ENCODE measurements at places on chromosomes 5 and 9. TPM values are rescaled to one million over a fixed set of nuclear protein-coding genes. Genes with fewer than 3 reads are reported as not detected.
A peak's percentile ranks its signal among the peaks of the same experiment; 100 is the strongest.

DNA sequence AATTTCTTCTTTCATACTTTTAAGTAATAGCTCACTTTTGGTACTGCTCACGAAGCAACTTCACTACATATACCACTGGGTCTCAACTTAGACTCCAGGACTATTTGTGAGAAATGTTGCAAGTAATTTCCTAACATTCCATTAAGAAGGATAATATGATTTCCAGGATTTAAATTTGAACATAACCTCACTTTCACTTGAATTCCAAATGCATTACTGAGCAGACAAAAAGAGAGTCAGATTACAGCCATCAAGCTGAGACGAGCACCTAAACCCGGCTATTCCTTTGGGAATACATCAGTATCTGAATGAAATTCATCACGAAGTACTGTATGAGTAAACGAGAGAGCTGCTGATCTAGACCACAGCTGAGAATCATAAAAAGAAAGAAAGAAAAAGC, 47.3 kb downstream of the LIFR start:
- no peak for DNase-seq

DNA sequence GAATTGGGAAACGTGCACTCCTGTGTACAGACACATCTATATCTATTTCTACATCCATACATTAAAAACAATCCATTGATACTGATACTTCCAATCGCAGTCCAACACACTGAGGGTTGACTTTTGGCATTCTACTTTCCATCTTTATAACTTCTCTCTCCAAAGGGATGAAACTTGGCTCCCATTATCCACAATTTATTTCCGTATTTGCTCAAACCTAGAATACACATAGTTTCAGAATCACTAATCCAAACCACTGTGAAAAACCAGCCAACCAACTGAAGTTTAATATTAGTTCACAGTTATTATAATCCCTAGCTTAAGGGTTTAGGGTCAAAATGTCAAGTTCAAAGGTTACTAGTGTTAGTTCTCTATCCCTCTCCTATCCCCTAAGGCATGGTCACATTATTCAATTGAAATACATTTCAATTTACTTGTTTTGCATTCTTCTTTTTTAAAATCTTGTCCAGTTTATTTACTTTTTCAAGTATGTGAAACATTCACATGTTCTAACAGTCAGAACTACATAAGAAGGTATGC, 156.5 kb downstream of the MED27 start:
- no peak for DNase-seq

DNA sequence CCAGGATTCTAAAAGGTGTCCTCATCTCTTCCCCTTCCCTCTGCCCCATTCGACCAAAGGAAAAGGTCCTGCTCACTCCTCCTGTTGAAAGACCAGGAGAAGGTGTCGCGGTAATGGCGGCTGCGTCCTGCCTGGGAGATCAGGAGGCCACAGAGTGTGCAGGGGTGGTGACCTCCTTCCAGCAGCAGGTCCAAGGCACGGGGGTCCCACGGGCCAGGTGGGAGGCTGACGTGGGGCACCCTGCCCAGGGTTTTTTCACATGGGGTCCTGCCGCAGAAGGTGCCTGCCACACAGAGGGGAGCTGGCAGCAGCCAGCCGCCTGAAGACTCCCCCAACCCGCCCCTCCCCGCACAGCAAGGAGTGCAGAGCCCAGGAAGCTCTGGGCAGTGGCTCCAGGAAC, 22.2 kb upstream of the ADAMTS2 start:
- no peak for DNase-seq

DNA sequence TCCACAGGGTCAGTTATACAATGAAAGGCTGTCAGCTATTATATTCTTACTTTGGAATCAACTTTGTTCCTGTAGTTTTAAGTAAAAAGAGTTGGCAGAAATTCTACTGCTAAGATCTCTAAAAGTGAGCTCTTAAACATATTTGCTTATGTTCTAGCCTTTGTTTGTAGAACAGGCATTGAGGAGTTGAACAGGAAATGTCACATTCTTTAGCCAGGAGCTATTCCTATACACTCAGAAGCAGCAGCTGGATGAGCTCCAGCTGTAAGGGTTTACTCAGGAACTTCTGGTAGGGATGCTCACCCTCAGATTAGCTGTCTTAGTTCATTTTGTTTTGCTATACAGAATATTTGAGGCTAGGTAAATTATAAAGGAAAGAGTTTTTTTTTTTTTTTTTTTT, 22.4 kb upstream of the SPINK14 start:
- peak; percentile 33 for DNase-seq

DNA sequence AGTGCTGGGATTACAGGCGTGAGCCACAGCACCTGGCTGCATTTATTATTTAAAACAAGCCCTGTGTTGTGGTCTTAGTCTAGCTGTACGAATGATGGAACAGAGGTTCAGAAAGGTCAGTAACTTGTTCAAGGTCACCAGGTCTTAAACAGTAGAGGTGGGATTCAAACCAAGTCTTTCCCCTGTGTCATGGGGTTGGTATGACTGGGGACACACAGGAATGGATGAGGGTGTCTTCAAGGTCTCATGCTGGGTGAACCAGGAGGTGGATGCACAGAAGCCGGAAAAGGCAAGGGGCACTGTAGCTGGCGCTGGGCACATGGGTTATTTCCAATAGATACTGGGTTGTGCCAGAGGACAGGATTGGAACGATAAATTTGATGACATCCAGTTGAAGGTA, 32.2 kb upstream of the TJP2 start:
- no peak for DNase-seq

DNA sequence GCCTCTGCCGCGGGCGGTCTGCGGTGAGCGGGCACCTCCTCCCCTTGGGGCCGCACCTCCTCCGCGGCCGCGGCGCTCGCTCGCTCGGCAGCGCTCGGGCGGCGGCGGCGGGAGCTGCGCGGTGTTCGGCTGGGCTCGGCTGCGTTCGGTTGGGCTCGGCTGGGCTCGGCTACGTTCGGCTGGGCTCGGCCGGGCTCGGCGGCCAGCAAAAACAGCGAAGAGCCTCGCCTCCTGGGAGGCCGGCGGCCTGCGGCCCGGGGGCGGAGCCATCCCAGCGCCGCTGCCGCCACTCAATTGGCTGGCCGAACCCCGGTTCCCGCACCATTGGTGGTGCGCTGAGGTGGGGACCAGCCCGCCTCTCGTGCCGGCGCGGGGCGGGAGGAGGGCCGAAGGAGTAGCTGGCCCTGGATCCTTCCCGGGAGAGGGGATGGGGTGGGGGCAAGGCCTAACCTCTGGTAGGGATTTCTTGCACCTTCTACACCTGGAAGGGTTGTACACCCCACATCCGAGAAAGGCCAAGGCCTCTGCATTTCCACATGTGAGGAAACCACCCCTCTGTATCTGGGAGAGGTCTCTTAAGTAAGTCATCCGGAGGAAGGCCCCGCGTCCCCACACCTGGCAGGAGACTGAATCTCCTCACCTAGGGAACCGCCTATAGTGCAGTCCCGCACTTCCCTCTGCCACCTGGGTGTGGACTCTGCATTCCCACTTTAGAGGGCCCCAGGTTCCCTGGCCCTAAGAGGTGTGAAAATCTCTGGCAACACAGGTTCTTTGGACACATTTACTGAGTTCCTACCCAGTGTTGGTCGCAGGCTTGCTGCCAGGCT, at the start of gene ENHO:
TSS of gene ENHO (minus strand) at position 20 of the 827 bp plus-strand sequence. CDS start 1,295 bp downstream, outside the sequence.
- DNase-seq, result peak; percentile 54

DNA sequence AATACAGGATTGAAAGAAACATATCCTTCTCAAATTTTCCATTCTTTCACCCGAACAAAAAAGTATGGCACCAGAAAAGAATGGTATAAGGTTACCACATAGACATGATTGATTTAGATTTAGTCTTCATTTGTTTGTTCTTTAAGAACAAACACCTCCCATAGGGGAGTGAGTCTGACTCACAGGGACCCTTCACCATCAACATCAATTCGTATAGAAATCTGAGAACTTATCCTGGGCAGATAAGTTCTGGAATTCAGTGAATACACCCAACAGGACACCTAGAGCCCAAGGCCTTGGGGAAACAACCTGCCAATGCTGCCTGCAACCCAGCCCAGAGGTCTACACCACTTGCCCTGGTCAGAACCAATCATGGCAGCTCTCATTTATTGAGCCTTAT, 46.2 kb downstream of the LHFPL2 start:
- DNase-seq, result no peak

Gene EQTN
- not detected for total RNA-seq

Gene IGFBPL1
- total RNA-seq, result 0.65 TPM
